ENCODE measurements at places on chromosomes 4 and X.

- no peak for DNase-seq
Measured at GRCh38 chrX:13419276-13419675, 99.4 kb upstream of the ATXN3L start.

- DNase-seq, result no peak
Measured at GRCh38 chr4:135072553-135072952, 871.0 kb upstream of the PABPC4L start.

DNA sequence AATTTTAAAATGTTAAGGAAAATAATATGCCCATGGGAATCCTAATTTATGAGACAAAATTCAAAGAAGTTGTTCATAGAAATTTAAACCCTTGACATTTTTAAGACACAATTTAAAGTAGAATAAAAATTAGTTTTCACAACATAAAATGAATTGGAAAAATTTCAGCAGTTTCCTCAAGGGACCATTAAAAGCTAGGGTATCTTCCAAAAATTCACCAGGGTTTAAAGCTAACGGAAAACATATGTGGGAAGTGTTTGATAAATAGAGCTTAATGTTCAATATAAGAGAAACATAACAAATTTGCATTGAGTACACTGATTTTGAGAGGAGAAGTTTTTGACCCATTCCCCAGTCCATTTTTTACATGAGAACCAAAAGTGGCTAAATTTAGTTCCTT, 228.9 kb upstream of the TTC29 start:
- no peak for DNase-seq

DNA sequence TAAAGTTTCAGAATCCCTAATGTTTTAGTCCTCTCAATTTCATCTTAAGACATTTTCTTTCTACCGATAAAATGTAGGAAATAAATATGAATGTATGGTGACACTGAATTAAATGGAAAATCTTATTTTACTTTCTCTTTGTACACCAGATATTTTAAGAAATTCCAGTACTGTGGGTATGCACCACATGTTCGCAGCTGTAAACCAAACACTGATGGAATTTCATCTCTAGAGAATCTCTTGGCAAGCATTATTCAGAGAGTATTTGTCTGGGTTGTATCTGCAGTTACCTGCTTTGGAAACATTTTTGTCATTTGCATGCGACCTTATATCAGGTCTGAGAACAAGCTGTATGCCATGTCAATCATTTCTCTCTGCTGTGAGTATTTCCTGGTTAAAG, 26.9 kb downstream of the C4orf46 start:
- DNase-seq, result no peak

- no peak for DNase-seq
Measured at GRCh38 chrX:72142094-72142793, 10.5 kb upstream of the RTL5 start.

DNA sequence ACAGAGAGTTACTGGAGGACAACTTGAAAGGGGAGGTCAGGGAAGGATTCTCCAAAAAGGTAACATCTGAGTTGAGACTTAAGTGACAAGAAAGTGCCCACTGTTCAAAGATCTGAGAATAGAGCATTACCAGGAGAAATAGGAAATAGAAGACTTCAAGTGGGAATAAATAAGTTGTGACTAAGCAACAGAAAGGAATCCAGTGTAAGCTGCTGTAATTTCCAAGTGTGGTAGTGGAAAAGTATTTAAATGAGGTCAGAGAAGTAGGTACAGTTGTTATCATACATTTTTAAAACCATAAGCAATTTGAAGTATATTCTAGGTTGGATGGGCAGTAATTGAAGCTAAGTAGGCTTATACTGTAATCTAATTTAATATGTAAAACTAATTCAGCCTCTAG, 211.9 kb downstream of the FBXO8 start:
- no peak for DNase-seq
